Gastroesophageal sphincter (tissue), 4 donors: ENCODE measurements at places on chromosomes 16 and 17. TPM values are rescaled to one million over a fixed set of nuclear protein-coding genes. Genes with fewer than 3 reads are reported as not detected.
A peak's percentile ranks its signal among the peaks of the same experiment; 100 is the strongest.

Gene CLEC10A
- 25.6 TPM for total RNA-seq

GRCh38 chr17:83195330-83196023 lies 116.1 kb downstream of the METRNL start:
- ATAC-seq, result peak; percentile 50

Gene P2RX1
- 1.6 TPM for total RNA-seq

Gene GP1BA
- total RNA-seq, result 0.19 TPM

Gene ARL17B
- total RNA-seq, result 42.5 TPM

DNA sequence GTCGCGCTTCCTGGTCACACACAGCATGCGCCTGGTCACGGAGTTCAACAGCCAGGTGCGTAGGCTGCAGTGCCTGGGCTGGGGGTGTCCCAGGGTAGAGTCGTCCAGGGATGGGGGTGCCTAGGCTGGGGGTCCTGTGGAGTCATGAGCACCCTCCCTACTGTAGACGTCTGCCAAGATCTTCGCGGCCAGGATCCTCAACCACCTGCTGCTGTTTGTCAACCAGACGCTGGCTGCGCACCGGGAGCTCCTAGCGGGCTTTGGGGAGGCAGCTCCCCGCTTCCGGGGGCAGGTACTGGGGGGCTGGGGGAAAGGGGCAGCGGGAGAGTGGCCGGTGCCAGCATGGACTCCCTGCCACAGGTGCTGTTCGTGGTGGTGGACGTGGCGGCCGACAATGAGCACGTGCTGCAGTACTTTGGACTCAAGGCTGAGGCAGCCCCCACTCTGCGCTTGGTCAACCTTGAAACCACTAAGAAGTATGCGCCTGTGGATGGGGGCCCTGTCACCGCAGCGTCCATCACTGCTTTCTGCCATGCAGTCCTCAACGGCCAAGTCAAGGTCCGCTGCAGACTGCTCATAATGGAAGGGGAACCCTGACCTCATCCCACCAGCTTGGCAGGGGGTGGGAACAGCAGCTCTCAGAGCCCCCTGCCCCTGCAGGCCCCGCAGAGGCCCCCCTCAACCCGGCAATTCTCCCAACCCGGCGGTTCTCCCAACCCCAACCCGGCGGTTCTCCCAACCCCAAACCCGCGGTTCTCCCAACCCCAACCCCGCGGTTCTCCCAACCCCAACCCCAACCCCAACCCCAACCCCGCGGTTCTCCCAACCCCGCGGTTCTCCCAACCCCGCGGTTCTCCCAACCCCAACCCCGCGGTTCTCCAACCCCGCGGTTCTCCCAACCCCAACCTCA lies 2.4 kb downstream of the PDIA2 start:
- no peak for ATAC-seq

Gene HASPIN
- not detected for total RNA-seq

Gene NXPH3
- total RNA-seq, result 25.1 TPM

Gene TNFRSF13B
- total RNA-seq, result not detected

DNA sequence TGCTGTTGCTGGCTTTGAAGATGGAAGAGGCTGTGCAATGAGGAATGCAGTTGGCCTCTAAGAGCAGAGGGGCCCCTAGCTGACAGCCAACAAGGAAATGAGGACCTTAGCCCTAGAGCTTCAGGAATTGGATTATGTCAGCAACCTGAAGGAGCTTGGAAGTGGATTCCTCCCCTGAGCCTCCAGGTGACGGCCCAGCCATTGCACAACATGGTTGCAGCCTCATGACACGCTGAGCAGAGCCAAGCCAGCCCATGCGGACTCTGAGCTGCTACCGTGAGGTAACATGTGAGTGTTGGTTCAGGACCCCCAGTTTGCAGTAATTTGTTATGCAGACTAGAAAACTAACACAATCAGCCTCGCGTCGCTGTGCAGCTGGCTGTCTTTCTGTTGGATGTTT lies 20.2 kb downstream of the CCDC42 start:
- ATAC-seq, result no peak

Gene MT1H
- not detected for total RNA-seq

GRCh38 chr17:67194134-67194533 lies 50.9 kb downstream of the HELZ start:
- peak; percentile 46 for ATAC-seq

Gene BRIP1
- 0.15 TPM for total RNA-seq

DNA sequence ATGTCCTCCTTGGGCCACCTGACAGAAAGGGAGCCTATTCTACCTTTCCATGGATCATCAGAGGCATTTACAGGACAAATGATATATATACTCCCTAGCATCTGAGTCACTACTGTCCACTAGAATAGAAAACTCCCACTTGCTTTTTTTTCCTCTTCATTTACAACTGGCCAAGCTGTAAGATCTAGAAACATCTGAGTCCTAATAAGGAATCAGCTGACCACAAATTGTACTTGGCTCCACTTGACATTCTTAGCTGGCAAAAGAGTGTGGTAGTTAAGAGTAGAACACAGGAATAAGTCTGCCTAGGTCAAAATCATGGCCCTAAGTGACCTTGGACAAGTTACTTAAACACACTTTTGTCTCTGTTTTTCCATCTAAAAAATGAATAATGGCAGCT lies 5.2 kb downstream of the RUSF1 start:
- ATAC-seq, result no peak

Gene PSME3IP1
- total RNA-seq, result 54.9 TPM

DNA sequence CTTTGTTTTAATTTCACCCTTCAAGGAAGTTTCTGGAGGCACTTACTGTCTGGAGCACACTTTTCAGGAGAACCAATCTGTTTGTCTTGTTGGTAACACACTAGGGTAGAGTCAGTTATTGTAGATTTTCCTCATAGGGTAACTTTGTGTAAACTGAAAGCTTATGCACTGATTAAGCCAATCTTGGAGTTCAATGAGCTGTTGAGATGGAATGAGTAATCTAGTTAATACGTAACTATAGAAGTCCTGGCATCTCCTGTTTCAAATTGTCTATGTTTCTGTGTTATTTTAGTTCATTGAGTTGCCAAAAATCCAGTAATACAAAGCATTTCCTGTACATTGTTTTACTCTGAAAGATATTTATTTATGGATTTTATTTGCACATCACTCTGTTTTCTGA lies 111.6 kb upstream of the HAS3 start:
- no peak for ATAC-seq

DNA sequence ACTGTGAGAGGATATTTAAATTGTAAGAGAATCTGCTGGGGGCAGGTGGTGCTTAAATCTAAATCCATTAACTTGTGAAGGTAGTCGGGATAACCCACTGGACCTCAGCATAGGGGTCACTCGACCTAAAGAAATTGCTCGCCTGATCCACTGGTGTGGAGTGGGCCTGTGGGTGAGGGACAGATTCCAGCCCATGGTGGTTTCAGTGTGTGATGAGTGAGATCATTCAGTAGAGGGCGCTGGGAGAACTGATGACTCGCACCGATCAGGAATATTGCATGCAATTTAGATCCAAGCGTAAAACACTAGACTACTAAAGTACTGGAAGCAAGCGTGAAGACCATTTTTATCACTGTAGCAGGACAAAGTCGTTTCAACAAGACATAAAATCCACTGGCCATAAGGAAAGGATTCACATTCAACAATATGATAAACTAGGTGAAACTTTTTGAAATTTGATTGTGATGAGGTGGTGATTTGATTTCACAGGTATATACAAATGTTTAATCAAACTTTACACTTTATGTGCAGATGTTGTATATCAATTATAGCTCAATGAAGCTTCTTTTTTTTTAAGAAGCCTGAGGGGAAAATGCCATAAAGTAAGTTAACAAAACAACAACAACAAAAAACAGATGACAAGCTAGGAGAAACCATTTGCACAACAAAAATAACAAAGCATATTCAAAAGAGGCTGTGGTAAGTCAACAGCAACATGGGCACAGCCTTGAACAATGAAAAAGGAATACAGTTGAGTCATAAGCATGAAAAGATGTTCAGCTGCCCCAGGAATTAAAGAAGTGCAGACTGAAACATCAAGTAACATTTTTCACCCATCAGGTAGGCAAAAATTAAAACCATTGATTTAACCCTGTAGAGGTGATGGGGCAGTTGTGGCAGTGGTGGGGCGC lies 7.5 kb upstream of the TMEM170A start:
- peak; percentile 92 for ATAC-seq

Gene HBA2
- total RNA-seq, result 57.7 TPM

Gene CLEC3A
- not detected for total RNA-seq

Gene CDRT15
- total RNA-seq, result not detected

Gene HSD17B2
- not detected for total RNA-seq

Gene KCNAB3
- total RNA-seq, result 1.3 TPM

DNA sequence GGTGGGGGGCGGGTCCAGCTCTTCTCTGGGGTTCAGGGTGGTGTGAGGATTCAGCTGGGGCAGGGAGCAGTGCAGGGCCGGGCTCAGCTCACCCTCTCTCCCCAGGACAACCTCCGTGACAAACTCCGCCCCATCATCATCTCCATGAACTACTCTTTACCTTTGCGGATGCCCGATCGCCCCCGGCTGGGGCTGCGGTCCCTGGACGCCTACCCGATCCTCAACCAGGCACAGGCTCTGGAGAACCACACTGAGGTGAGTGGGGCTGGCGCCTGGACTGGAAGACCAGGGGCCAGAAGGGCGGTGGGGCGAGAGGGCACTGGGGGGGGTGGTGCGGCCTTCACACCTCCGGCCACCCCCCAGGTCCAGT lies 18.9 kb upstream of the PDK2 start:
- ATAC-seq, result no peak

Gene RAMP2
- total RNA-seq, result 19.4 TPM

GRCh38 chr17:57311281-57312216 lies 55.2 kb downstream of the MSI2 start:
- no peak for ATAC-seq

Gene CHD9
- total RNA-seq, result 54.9 TPM

Gene MYO1D
- total RNA-seq, result 63.5 TPM

GRCh38 chr17:80086081-80086480 lies 15.3 kb upstream of the GAA start:
- no peak for ATAC-seq

Gene NPIPB2
- total RNA-seq, result 5.9 TPM

DNA sequence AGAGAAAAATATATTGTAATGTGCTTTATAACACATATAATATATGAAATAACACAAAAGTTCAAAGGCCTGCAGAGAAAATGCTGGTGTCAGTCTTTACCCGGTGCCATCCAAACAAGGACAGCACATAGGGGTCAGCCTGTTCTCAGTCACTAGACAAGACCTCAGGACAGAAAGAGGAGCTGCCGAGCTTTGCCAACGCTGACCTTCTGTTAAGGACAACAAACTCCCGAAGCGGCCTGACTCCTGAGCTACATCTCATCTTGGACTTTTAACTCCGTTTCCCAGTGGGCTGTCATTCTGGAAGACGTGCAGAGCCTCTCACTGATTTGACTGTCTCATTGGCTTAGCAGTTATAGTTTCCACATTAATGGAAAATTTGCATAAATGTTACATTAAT lies 6.9 kb downstream of the ELAC2 start:
- ATAC-seq, result no peak
